IPS-NIHi11 (cell line): ENCODE measurements at places on chromosomes 2 and 18.

DNA sequence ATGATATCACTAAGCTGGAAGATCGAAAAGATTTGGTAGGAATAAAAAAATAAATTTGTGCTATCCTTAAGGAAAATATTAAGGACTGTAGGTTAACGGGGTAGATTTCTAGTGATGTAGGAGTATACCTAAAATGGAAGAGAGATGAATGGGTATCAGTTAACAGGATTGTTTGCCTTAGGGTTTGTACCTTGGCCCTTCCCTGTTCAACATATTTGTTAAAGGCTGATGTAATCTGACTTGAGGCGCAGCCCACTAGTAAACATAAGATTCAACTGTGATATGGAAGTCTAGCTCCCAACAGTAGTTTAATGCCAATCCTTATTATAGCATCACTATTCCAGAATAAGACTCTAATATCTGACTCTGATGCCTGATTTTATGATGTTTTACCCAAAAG lies 685.2 kb downstream of the DCC start:
- DNase-seq = no peak

DNA sequence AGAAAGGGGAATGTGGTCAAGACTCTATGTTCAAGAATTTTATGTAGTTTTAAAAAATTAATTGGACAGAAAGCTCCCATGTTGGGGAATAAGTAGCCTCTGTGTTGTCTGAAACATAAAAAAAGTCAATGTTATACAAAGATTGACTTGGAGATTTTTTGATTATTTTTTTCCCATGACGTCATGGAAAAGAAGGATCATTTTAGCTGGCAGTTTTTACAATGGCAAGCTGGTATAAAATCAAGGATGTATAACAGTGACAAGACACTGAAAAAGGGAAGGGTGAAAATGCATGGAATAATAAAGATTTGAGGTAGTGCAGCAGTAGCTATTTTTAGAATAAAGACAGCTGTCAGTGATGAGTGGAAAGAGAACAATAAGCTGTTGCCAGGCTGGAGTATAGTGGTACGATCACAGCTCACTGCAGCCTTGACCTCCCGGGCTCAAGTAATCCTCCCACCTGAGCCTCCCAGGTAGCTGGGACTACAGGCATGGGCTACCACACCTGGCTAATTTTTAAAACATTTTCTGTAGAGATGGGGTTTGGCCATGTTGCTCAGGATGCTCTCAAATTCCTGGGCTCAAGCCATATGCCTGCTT lies 9.2 kb downstream of the SLC39A10 start:
- no peak for DNase-seq

- no peak for DNase-seq
These were observed 34.8 kb upstream of the MGAT5 start for GRCh38 chr2:134218930-134219658.

DNA sequence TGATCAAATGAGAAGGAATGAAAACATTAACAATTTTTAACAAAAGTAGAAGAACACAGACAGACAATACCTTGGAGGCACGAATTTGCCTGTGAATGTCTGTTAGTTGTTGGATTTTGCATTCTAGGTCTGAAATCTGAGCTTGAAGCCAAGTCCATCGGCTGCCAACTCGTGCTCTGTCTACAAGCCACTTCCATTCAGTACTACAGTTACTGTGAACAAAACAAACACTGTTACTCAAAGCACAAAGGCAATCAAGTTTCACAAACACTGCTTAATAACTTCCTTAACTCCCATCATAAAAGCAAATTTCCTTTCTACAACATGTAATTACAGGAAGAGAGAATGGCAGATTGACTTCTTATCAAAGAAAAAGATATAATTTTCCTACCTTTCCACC lies 42.2 kb downstream of the KANSL1L start:
- peak; percentile 6 for DNase-seq

DNA sequence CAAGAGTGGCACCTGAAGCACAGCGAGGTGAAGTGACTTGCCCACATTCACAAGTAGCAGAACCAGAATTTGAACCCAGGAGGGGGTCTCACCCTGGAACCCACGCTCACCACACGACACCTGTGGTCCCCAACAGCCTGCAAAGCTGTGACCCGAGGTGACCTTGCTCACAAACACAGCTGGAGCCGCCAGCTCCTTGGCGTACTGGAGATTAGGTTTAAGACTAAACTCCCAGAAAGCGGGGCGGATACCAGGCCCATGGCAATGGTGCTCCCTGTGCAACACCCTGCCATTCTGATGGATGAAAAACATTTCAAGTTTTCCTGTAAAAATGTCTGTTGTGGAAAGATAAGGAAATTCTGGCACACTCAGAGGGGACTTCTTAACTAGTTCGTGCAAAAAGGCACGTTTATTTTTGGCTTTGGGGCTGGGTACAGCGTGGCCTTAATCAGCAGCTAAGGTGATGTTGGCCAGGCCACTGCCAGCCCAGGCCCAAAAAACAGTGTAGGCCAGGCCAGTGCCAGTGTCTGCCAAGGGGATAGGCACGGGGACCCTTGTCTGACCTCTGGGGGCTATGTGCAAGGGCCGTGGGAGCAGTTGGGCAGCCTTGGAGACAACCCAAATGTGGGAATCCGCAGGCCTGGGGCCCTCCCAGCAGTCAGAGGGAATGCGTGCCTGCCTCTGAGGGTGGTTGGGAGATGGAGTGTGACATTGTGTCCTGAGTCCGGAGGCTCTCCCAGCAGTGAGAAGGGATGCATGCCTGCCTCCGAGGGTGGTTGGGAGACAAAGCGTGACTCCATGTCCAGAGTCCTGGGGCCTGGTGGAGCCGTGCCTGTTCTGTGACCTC lies 185.0 kb upstream of the HS6ST1 start:
- no peak for DNase-seq

DNA sequence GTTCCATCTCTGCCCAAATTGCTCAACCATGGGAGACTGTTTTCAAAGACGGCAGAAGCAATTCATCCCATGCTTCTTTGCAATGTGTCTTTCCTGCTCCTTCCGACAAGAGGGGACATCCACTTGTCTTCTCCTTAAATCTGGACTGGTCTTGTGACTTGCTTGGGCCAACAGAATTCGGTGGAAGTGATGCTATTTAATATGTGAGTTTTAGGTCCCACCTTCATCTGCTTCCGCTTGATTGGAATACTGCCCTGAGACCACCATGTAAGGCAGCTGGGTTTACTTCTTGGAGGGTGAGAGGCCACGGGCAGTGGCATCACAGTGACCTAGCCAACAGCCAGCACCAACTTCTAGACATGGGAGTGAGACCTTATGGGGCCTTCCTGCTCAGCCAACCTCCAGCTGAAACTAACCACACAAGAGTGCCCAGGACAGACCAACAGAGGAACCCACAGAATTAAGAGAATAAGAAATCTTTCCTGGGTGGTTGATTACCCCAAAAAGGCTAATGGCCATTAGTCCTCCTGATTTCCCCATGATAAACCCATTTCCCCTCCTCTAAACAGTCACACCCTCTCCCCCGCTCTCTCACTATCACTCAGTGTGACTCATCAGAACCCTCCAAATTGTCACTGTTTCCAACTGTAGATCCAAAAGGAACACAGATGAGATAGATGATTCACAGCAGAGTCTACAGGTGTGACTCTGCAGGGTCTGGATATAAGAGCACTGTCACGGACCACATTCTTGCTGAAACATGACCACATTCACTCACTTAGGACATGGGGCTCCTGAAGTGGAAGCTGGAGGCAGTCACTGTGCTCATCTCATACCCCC lies 16.2 kb upstream of the RHOB start:
- no peak for DNase-seq

DNA sequence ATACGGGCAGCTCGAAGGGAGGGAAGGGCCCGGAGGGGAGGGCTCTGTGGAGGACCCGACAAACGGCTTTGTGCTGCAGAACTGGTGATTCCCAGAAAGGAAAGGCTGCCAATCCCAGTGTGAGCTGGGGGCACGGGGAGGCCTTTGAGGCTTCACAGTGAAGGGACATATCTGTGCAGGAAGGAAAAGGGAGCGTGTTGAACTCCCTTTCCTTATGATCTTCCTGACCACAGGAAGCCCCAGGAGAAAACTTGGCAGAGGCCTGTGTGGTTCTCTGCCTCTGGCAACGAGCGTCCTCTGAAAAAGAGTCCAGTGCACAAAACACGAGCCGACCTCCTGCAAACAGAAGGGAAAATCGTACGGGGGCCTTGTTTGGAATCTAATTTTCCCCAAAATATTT lies 683.5 kb upstream of the SALL3 start:
- no peak for DNase-seq

- DNase-seq = no peak
These were observed 72.7 kb downstream of the NXPH2 start for GRCh38 chr2:138707392-138708074.
